ENCODE measurements at places on chromosomes 6 and 20.
A peak's percentile ranks its signal among the peaks of the same experiment; 100 is the strongest.

DNA sequence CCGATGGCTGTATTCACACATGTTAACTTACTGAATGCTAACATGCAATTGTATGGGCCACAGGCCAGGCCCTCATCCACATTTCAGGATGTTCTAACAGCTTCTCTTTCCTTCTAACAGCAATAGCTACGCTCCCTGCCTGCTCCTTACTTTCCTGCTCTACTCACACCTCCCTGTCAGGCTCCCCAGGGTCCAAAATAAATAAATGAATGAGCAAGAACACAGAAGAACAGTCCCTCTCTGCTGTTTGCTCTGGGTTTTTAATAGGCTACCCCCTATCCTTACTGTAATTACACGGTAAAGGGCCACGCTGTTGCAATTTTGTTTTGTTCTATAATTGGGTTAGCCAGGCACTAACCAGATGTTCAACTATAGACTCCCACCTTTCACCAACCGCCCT is 135.6 kb downstream of the GMDS start:
- DNase-seq, result no peak

GRCh38 chr6:170125456-170126300 is 165.2 kb downstream of the DLL1 start:
- peak; percentile 38 for DNase-seq

DNA sequence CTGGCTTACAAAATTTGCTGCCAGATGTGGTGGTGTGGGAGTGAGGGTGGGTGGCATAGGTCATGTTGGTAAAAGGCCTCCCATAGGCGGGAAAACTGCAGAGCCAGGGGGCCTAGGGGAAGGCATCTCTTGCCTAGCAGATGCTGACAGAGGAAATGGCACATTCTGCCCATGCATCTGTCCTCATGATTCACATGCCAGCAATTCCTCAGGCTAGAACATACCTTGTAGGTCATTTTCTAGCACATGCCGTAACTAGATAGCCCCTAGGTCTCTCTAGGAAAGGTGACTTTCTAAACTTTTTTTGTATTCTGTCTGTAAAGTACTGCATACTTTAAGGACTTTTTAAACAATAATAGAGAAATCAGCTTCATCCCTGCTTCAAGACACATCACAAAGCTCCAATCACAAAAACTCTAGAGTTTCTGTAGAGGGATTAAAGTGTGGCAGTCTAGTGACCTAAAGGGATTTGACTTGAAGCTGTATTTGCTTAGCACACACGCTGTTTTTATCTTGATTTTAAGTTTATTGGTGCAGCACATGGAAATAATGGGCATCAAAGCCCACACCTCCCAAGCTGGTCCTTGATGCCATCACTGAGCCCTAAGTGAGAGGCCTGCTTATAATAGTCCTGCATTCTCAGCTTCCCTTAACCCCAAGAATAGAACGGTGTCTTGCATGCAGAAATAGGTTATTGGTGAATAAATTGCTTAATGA is 55.2 kb downstream of the ANKEF1 start:
- DNase-seq, result no peak

GRCh38 chr20:16501301-16501700 is 71.9 kb downstream of the KIF16B start:
- DNase-seq, result no peak

GRCh38 chr6:4296552-4296951 is 161.2 kb upstream of the ECI2 start:
- DNase-seq, result peak; percentile 2

DNA sequence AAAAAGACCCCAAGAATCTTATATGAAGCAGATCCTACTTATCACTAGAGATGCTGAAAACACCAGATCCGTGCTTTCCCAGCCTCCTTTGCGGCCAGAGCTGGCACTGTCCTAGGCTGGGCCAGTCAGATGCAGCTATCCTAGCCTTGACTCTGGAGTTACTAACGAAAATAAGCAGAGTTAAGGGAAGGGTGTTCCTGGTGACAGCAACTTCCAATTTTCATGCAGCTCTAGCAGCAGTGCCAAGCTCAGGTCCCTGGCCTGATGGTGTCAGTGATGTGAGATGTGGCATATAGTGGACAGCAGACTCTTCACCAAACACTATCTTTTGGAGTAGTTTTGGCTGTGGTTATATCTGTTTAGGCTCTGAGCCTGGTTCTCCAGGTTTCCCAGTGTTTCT is 25.6 kb upstream of the ABCC10 start:
- DNase-seq, result no peak

DNA sequence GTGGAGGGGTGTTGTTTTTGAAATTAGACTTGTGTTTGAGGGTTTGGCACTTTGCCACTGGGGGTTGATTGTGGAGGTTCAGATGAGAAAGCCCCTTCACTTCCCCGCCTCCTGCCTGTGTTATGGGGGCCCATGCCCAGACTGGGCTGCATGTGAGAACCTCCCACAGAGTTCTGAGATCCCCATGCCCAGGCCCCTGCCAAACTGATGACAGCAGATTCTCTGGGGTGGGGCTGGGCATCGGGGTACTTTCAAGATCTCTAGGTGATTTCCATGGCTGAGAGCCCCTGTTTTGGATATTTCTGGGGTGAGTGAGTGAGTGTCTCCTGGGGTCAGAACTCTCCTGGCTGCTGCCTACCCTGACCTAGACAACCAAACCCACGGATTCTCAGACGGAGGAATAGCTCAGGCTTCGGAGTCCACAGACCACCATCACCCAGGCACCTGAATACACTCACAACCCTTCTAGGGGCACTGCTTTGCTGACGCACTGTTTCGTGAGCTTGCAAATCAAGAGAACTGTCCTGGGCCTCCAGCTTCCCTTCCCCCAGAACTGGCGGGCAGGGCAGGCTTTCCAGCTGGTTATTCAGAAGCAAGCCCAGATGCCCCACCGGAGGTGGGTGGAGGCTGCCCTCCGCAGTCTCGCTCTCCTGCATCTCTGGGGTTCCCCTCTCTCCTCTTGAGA is 6.3 kb downstream of the BCAS1 start:
- no peak for DNase-seq

GRCh38 chr20:10655720-10656669 is 17.8 kb downstream of the JAG1 start:
- DNase-seq, result no peak
